ENCODE measurements at places on chromosomes 3 and 15.

DNA sequence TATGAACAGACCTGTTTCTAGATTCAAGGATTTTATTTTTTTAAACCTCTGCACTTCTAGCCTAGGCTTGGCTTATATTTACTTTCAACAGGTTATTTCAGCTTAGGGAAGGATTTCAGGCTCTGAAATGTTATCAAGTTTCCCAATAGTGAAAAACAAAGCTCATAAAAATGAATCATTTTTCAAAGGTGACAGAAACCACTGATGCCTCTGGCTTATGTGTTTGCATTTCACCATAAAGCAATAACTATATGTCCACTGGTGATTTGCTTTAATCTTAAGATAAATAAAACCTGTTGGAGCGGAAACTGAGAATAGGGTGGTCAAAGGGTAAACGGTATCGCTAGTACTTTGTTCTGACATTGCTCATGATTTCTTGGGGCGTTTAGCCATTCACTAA lies 141.2 kb upstream of the LRIG1 start:
- no peak for DNase-seq

GRCh38 chr15:101012326-101013200 lies 93.4 kb downstream of the LRRK1 start:
- no peak for DNase-seq

GRCh38 chr3:104768886-104769285 lies 597.8 kb upstream of the ALCAM start:
- DNase-seq = no peak

DNA sequence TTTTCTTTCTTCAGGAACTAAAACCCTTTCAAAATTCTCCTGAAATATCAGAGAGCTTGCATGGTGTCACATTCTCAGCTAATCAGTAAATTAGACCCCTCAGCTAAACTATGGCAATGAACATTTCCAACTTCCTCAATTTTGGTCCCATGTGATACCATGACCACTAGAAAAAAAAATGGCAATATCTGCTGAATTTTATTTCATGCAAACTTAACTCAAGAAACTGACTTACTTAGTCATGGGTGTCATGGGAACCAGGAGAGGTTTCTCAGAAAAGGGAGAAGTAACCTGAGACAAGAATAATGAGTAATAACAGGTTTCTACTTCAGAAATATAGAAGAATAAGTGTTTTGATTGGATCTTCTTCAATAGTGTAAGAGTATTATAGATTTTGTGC lies 784.6 kb upstream of the ALCAM start:
- DNase-seq = no peak

DNA sequence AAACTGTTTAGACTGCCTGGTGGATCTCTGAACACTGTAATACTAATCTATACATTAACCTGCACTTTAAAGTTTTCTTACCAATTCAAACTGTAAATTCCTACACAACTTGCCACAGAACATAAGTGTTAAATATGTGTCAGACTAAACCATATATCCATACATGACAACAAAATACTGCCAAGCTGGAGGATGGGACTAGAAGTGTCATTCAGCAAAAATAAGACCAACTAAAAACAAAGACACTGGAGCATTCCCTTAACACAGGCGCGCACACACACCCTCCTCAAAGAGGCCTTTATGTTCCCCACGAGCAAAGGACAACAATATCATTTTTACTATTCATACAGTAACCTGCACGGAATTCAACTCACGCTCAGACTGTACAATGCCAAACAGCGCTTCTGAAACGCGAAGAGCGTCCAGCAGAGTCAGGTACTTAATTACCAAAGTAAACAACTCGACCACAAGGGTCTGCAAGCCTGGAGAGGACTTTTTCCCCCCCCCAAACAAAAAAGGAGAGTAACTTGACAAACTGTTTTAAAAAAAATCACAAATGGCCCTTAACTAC lies 1.1 kb downstream of the DCUN1D1 start:
- no peak for DNase-seq

- no peak for DNase-seq
Measured at GRCh38 chr3:14880447-14881106, 61.8 kb downstream of the FGD5 start.

DNA sequence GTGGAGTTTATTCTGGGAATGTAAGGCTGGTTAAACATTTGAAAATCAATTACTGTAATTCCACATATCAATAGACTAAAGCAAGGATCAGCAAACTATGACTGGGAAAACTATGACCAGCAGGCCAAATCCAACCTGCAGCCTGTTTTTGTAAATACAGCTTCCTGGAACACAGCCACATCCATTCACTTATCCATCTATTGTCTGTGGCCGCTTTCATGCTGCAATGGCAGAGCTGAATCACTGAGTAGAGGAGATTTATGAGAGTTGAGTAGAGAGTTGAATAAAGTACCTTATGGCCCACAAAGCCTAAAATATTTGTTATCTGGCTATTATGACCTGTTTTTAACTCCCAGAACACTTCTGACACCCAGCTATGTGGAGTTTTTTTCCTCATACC lies 12.2 kb downstream of the MYLK start:
- no peak for DNase-seq

GRCh38 chr3:29568355-29568754 lies 287.5 kb downstream of the RBMS3 start:
- no peak for DNase-seq

DNA sequence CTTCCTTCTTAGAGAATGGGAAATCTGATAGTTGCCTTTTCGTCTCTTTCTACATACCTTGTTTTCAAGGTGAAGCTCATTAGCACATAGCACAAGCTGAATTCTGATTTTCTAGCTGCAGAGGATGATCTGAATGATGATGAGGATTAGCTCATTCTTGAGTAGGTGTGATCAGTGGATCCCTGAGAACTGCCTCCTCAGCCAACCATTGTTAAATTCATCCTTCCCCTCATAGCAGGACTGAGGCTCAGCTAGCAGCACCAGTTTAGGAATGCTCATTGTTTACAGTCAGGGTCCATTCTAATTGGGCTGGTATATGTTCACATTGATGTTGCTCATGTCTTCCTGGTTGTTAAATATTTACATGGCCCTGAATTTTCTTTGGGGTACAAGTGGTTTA lies 299.9 kb upstream of the MME start:
- no peak for DNase-seq

- DNase-seq = no peak
Measured at GRCh38 chr3:193960487-193961274, 175.3 kb upstream of the HES1 start.

DNA sequence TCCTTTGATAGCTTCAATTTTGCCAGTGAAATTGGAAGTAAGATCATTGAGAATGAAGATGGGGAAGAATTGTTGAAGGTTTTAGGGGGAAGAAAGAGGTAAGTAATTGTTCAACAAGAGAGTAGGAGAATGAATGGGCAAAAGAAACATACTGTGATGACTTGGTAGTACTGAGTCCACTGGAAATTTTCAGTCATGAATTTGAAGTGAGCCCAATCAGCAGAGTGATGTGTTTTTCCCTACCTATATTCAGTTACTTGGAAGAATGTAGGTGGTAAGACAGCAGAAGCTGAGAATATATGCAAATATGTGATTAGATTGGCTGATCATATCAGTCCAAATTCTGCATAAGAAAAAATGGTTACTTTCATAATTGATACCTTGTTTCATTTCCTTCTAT lies 569.6 kb downstream of the AGBL1 start:
- DNase-seq = no peak

DNA sequence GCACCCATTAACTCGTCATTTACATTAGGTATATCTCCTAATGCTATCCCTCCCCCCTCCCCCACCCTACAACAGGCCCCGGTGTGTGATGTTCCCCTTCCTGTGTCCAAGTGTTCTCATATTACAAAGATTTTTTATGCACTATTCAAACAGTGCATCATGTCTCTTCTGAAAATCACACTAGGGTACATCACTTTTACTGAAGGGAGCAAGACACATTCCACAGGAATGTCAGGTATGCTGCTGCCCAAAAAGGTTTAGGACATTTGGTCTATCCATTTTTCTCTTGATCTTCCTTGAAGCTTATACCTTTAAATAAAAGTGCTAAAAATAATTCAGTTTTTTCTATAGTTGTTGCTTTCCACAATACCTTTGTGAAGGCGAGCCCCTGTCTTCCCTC lies 9.2 kb upstream of the EPHA3 start:
- no peak for DNase-seq

DNA sequence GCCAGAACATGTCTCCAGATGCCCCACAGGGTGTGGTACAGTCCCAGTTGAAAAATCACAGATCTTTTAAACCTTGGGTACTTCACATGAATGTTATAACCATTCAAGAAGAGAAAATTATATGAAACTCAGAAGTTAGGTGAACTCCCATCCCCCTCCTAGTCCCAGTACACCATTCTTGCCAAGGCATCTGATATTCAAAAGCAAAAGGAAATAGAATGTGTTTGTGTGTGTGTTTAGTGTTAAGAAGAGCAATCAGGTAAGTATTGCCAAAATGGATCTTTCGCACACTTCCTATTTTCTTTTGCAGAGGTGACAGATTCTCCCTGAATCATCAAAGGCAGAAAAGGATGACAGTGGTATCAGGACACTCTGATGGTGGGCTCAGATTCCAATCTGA lies 44.1 kb upstream of the LMOD3 start:
- no peak for DNase-seq

GRCh38 chr3:104629038-104629437 lies 737.7 kb upstream of the ALCAM start:
- no peak for DNase-seq

DNA sequence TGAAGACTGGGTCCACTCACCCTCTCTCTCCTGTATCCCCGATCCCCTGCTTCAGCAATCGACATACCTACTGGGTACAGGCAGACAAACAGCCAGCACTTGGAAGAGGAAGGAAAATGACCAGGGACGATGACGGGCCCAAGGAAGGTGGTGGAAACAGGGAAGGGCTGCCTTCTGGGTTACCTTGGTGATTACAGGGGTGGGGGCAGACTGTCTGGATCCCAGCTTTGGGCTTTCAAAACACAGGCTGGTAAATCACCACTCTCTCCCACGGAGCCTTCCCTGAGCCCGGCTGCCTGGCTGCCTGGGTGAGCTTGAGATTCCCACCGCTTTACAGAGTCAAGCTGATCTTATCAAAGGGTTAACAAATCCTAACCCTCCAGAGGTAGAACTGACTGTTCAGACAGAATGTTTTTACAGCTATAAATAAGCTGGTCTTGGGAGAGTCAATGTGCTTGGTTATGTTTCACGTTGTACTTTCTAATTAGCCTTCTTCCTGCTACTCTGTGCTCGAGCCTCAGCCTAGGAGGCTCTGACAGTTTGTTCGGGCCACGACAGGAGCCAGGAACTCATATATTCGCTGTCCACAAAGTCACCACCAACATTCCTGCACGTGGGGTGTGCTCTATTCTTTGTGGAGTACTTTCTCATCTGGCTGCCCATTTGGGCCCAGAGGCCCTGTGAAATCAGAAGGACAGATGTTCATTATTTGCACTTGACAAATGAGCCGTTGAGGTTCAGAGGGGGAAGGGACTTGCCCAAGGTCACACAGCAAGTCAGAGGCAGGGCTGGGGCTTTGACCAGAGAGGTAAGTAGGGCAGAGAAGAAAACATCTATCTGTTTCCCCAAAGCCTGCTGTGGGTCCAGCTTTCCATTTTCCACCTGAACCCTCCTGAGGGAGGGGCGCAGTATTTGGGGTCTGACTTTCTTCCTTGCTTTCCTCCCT lies 63.5 kb downstream of the FEM1B start:
- DNase-seq = no peak

GRCh38 chr15:63067306-63067705 lies 24.8 kb downstream of the TPM1 start:
- DNase-seq = no peak

DNA sequence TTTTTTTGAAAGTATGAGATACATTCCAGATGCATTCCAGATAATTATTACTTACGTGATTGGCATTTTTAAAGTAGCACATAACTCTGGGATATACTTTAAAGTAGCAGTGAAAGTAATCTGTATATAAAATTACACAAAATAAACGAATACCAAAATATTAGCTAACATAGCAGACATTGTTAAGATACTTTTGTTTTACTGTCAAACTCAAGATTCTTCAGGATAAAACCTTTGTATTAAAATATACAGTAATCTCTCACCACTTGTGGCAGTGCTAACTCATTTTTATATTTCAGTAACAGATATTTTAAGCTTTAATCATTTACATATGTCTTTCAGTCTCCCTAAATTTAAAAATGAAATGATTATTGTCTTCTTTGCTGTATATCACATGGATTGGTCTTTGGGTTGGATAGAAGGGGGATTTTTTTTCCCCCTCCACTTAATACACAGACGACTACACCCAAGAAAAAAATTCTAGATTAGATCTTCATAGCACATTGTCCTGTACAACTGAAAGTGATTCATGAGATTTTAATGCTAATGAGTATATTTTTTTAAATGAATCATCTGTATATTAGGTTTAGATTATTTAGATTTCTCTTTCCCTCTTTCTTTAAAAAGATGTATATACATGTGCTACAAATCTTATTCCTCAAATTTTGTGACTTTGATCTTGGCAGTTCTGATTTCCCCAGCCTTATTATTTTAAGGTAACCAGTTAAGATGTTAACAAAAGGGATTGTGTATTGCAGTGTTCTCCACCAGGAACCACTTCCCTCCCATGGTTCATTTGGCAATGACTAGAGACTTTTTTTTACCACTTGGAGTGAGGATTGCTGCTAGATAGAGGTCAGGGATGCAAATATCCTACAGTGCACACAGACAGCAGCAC lies 24.5 kb upstream of the EBLN2 start:
- DNase-seq = no peak
